ENCODE measurements at places on chromosomes 6 and 20.

DNA sequence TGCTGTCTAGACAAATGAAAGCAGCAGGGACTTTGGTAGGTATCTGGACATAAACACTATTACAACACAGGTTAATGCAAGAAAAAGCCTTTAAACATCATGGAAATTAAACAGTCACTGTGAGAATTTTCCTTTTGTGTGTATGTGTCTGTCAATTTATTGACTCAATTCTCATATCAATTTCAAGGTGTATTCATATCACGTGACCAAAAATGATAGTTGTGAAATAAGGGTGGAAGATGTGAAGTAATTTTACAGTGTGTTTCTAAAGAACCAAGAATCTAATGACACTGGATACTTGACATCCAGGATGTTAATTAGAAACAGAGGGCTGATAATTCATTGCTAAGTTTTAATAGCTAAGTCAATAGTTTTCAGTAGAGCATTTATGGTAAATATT, 244.0 kb downstream of the TMEM242 start:
- DNase-seq = no peak

DNA sequence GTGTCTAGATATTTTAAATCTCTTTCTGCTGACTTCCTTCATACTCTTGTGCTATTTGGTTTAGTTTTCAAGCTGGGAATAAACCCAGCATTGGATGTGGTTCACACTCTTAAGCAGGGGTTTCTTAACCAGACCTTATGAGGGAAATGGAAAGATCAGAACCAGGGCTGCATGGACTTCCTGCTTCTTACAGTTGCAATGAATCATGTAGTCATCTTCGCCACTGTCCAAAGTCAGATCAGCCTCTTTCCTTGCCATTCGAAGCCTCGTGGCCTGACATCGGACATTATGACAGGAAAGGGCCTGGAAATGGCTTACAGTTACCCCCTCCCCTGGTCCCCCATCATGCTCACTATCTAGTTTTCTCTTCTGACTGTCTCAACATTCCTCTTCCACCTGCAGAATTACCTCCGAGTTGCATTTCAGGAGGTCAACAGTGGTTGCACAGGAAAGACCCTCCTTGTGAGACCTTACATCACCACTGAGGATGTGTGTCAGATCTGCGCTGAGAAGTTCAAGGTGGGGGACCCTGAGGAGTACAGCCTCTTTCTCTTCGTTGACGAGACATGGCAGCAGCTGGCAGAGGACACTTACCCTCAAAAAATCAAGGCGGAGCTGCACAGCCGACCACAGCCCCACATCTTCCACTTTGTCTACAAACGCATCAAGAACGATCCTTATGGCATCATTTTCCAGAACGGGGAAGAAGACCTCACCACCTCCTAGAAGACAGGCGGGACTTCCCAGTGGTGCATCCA, 16.8 kb upstream of the NAA20 start:
- DNase-seq = no peak

- no peak for DNase-seq
These were observed 107.5 kb downstream of the DTNBP1 start for GRCh38 chr6:15555101-15556038.

GRCh38 chr6:140572129-140572528, 1197.7 kb upstream of the CITED2 start:
- DNase-seq = no peak

All from stimulated activated CD8-positive, alpha-beta memory T cell treated with anti-CD3 and anti-CD28 coated beads, Interleukin-15, amount 100 ng/mL, for 48 hours (primary cell).